ENCODE measurements at places on chromosomes 11 and 22. TPM values are rescaled to one million over a fixed set of nuclear protein-coding genes. Genes with fewer than 3 reads are reported as not detected.

DNA sequence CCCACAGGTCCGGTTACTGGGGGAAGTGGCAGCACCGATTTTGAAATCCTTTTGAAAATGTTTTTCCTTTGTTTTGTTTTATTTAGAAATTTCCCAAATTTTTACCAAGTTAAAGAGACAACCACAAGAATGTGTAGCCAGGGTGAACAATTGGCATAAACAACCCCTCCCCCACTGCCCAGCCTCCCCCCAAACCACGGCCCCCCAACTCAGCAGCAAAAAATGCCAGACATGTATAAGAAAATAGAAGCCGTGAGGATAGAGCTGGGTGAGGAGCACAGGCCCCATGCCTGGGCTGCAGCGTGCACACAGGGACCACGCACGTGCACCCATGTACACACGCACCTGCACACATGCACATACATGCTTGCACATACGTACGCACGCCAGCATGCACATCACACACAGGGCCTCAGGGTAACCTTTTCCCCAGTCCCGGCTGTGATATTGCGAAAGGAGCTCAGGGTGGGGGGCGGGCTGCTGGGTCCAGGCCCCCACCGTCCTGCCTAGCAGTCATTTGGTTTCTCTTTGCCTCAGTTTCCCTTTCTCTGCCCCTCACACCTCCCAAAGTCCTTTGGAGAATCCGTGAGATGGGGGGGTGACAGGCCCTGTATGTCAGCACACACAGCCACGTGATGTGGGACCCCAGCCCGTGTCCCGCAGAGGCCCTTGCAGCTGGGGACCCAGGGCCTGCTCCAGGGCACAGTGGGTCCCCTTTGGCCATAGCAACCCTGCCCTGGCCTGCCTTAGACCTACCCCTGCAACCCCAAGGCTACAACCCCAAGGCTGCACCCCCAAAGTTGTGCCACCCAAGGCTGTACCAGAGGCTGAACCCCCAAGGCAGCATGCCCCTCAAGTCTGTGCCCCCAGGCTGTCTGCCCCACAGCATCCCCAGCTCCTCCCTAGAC lies 42.9 kb downstream of the IGF2 start:
- no peak for DNase-seq

The HNRNPUL2 gene
- 23.6 TPM for total RNA-seq

DNA sequence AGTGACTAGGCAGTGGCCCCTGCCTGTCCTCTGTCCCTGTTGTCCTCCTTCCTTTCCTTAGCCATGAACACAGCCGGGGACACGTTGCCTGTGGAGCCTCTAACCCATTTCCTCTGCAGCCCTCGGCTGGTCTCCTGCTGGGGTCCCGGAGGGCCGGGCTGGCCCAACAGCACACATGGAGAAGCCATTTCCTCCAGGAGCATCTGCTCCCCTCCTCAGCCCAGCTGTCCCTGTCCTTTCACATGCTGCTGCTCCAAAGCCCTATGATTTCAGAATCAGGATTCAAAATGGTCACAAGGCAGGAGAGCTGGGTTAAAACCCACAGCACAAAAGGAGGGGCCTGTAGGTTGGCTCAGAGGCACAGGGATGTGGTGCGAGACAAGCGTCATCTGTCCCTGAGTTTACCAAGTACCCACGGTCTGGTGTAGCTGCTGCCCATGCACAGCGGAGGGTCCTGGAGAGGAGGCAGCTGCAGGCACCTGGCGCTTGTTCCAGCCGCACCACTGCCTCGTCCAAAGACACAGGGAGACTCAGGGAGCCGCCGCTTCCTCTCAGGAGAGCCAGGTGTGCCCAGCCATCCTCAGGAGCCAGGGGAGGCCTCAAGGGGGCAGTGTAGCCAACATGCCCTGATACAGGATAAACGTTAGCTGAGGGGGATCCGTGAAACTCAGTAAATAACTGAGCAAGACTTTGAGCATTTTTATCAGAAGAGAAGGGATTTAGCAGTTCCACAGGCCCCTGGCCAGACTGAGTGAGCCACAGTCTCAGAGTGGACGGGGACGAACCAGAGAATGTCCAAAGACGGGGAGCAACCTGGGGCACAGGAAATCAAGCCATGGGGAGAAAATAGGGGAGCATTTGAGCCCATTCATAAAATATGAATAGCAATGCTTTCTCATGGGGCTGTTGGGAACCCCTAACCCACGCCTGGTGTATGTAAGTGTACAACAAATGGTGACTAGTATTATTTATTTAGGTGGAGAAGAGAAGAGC lies 3.9 kb upstream of the VSIG10L2 start:
- DNase-seq, result no peak

- peak; percentile 14 for DNase-seq
Measured at GRCh38 chr11:117145393-117145761, 1.3 kb downstream of the PAFAH1B2 start.

DNA sequence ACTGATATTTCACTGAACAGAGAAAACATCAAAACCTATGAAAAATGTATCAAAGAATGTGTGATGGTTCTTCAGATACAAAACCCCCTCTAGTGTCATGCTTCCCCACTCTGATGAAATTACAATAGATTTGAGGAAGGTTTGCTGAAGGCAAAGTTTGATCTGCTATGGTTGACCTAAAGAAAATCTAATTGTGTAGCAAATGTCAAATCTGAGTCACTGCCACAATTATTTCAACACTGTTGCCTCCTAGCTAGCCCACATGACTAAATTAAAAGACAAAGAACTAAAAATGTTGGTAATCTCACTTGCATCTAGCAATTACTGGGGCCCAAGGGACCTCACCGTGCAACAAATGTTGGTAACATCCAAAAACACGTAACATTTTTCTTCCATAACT lies 728.0 kb downstream of the DLG2 start:
- no peak for DNase-seq

The TMEM121B gene
- total RNA-seq, result 0.68 TPM

- no peak for DNase-seq
Measured at GRCh38 chr22:50505776-50506610, 1.5 kb downstream of the LMF2 start.

DNA sequence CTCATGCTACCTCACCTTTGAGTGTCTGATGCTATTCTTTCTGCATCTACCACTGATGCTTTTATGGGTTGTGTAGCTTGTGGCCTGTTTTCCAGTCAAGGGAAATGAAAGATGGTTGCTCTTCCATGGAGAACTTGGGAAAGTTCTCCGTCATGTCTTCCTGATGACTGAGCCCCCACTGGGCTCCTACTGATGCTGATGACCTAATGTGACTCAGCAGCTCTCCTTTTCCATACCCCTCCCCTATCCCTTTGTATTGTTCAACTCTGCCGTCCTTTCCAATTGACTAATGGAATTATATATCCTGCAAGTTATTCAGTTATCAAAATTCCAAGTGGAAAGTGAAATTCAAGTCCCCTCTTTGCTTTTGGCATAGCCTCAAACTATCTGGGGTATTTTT lies 44.7 kb downstream of the REXO2 start:
- DNase-seq, result no peak

The NCAPH2 gene
- total RNA-seq, result 30.9 TPM

- DNase-seq, result no peak
Measured at GRCh38 chr22:37926358-37926757, 20.3 kb downstream of the MICALL1 start.

The KRTAP5-8 gene
- total RNA-seq, result not detected

GRCh38 chr22:43302531-43303041 lies 40.6 kb downstream of the SCUBE1 start:
- DNase-seq, result no peak

The C11orf87 gene
- 0.12 TPM for total RNA-seq

The CDC45 gene
- total RNA-seq, result 5.4 TPM

The MPPED1 gene
- 0.06 TPM for total RNA-seq

DNA sequence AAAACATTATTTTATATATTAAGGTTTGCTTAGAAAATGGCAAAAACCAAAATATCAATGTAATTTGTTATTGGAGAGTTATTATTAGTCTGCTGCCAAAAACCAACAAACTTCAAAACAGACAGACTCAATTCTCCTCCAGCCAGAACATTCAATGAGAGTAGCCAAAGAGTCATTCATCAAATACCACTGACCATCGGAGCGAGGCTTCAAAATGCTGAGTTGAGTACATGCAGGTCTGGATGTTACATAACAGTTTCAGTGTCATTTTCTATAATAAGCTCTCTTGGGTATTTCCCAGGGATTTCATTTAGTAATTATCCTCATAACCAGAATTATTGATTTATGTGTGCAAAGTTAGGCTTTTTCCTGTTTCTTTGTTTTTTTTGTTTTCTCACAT lies 42.6 kb downstream of the CHST1 start:
- DNase-seq, result no peak

DNA sequence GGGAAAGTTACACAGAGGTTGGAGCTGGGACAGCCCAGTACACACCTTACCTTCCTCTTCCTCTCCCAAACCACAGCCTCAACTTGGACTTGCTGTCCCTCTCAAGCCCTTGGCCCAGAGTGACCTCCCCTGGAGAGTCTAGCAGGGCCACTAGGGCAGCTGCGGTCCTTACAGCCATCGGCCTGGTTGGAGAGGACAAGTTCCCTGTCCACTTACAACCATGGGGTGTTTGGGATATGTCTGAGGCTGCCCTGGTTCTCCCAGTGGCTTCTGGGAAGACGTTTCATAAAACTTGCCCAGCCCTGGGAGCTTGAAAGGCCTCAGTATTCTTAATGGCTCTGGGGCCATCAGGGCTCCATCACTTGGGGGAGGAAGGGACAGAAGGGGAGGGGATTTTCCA lies 13.1 kb upstream of the DGKZ start:
- no peak for DNase-seq

DNA sequence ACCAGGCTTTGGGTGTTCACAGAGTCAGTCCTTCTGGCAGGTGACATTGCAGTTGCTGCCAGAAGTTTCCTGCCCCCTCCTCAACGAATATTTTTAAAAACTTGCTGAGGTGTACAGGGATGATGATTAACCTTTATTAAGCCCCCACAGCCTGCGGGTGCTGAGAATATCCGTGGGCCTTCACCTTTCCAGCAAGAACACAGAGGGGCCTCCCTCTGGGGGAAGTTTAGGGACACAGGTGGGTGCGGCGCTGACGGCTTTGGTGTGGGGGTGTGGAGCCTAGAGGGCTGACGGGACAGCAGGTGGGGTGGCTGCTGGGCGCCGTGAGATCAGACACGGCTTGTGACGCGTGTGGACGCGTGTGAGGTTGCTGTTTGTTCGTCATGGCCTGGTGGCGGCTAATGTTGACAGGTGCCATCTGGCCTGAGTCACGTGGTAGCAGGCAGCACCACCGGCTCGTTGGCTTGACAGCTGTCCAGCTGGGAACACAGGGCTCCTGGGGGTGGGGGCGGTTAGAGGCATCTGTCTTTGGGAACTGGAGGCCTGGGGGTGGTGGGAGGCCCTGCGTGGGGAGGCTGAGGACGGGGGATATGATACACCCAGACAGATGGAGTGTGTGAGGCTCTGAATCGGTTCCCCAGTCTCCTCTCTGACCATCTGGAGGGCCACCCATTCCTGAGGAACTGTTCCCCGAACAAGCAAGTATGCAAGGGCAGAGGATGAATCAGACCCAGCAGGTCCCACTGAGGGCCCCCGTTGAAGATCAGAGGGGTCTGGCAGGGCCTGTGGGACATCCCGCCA lies 12.5 kb upstream of the LRRC10B start:
- no peak for DNase-seq

The DCHS1 gene
- total RNA-seq, result 89.7 TPM

Measured in glomerular endothelial cell (primary cell).